Stimulated activated CD8-positive, alpha-beta memory T cell treated with anti-CD3 and anti-CD28 coated beads, Interleukin-4, amount 100 ng/mL, for 4 hours (primary cell): ENCODE measurements at places on chromosomes 2 and 18.

DNA sequence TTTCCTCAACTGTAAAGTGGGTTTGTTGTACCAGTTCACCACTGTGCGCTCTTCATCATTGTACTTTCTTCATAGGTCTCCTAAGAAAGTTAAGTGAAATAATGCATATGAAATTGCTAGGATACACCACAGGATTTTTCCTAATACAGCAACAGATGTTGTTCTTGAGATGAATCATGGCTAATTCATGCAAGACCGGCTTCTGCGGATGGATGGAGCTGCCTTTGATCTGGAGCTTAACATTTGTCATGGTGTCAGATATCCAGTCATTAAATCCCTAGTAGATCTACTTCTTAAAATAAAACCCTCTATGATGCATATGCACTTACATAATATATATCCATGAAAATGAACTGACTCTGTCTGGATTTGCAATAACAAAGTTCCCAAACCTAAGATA lies 114.1 kb downstream of the COL6A3 start:
- no peak for DNase-seq

GRCh38 chr2:3470856-3471737 lies 48.2 kb downstream of the ADI1 start:
- no peak for DNase-seq

GRCh38 chr2:9050122-9050809 lies 46.8 kb upstream of the MBOAT2 start:
- no peak for DNase-seq

- no peak for DNase-seq
Observed at GRCh38 chr2:99140860-99141109, 722 bp upstream of the C2orf15 start.

DNA sequence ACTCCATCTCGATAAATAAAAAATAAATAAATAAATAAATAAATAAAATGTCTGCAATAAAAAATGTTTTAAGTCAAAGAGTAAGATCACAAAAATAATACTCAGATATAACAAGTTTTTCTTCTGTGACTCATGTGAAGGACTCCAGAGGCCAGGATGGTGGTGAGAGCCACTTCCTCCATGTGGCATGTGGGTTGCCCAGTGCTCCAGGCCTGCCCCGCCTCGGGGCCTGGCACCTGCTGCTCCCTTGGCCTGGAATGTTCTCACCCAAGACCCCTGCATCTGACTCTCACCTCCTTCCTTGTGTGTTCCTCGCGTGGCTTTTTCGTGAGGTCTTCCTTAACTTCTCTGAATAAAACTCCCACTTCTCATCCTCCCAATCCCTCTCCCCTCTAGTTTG lies 77.4 kb upstream of the LDLRAD4 start:
- DNase-seq, result no peak

- no peak for DNase-seq
Observed at GRCh38 chr18:34049511-34049910, 175.2 kb downstream of the NOL4 start.

DNA sequence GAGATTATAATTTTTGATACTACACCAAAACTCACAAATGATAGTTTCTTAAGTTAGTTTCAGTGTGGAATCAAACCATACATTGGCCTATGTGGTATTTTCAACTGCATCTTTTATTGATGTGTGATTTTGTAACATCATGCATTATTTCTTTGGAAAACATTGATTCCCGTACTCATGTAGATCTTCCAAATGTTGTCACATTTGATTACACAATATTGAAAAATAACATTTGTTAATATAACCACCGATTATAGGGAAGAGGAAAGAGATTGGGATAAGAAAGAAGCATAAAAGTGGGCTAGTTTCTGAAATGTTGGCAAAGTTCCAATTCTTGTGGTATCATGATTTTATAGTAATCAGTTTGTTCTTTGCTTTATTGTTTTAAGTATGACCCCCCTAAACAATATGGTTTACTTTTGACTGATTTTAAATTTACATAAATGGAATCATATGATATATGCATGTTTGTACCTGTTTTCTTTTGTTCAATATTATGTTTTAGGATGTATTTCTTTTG lies 117.2 kb upstream of the OTX1 start:
- no peak for DNase-seq

GRCh38 chr2:187857826-187858225 lies 303.6 kb upstream of the TFPI start:
- no peak for DNase-seq

GRCh38 chr18:23538870-23539269 lies 35.6 kb downstream of the RMC1 start:
- no peak for DNase-seq

GRCh38 chr2:55796121-55796520 lies 102.5 kb upstream of the PNPT1 start:
- DNase-seq, result no peak

DNA sequence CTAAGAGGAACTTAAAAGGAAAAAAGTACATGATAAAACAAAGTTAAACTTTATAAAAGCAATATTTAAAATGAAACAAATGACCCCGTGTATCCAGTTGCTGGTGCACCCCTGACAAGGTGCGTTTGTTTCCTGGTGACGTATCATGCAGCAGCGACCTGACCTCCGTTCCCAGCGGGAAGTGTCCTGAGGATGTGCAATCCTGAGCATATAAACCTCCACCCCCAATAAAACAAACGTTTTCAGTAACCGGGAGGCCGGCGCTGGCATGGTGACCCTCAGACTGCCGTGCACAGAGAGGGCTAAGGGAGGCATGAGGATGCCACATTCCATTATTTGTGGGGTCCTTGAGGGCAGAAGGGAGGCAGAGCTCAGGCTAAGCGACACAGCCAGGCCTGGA lies 14.8 kb downstream of the SLC66A2 start:
- no peak for DNase-seq

GRCh38 chr2:76464310-76464709 lies 753.6 kb upstream of the GCFC2 start:
- DNase-seq, result no peak

DNA sequence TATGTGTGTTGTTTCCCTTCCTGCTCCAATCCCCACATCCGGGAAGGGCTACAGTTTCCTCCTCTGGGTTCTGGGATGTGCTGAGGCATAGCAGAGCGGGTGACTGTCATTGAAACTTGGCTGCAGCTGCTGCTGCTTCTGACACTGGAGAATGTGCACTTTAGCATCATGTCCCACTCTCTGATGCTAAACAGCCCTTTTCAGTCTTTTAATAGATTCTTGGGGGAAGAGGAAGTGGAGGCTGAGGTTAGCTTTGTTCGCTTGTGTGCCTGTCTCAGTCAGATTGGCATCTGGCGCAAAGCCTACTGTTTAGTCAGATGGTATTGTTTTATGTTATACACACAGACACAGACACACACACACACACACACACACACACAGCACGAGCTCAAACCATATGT lies 136.5 kb upstream of the RND3 start:
- no peak for DNase-seq

- no peak for DNase-seq
Observed at GRCh38 chr2:240572141-240573031, 4.1 kb downstream of the RNPEPL1 start.

- no peak for DNase-seq
Observed at GRCh38 chr18:27616324-27616723, 431.2 kb upstream of the CHST9 start.

DNA sequence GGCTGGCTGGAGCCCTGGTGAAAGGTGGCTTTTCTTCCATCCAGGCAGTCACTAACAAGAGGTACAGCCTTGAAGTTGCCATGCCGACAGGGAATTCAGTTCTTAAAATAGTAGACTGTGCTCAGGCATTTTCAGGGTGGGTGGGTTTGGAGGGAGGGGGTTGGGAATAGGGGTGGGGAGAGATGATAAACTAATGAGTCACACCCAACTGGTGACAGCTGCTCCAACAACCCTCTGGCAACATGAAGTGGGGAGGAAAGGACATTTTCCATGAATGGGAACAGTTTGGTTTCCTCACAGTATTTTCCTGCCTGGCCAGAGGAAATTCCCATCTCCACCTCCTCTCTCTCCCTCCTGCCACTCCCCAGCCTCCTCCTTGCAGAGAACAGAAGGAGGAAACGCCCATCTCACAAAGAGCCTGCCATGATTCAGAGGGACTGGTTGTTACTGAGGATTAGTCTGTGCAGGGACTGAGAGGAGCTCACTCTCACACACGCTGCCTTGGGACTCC lies 113.0 kb upstream of the SLC1A4 start:
- DNase-seq, result no peak

- DNase-seq, result no peak
Observed at GRCh38 chr2:109655287-109655686, 41.1 kb downstream of the SOWAHC start.

DNA sequence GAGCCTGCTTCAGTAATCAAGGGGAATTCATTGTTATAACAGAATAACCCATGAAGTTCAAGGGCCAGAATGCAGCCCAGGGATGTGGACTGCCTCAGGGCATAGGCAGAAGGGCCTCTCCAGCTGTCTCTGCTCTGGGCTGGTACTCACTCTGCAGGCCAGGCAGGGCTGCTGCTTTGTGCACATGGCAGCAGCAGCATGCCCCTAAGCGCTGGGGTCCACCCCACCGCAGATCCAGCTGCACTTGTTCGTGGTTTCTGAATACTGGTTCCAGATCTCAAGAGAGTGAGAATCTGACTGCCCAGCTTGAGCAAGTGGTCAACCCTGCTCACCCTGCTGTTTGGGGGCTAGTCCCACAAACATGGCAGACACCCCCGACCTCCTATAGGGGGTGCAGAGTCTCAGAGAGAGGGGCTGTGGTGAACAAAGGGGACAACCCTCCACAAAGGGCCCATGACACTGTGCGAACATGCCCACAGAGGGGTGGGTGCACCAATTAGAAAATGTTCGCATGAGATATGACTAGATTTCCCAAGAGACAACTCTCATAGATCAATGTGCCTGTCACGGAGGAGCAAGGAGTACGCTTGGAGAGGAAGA lies 87.3 kb downstream of the ACTR3 start:
- no peak for DNase-seq

DNA sequence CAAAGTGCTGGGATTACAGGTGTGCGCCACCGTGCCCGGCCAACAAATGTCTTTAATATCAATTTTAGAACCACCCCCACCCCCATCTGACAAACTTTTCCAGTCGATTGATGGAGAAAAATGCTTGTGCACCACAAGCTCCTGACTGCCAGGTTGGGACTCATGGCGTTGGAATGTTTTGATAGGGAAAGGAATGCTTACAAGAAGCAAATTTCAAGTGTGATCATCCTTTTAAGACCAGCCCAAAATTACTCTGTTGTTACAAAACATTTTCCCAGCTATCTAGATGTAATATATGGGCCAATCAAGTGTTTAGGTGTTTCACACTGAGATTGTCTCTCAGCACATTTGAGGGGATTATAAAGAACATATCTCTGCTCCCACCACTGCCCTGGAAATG lies 45.2 kb downstream of the UBXN4 start:
- no peak for DNase-seq

- no peak for DNase-seq
Observed at GRCh38 chr2:78814331-78814986, 211.0 kb upstream of the REG3G start.

DNA sequence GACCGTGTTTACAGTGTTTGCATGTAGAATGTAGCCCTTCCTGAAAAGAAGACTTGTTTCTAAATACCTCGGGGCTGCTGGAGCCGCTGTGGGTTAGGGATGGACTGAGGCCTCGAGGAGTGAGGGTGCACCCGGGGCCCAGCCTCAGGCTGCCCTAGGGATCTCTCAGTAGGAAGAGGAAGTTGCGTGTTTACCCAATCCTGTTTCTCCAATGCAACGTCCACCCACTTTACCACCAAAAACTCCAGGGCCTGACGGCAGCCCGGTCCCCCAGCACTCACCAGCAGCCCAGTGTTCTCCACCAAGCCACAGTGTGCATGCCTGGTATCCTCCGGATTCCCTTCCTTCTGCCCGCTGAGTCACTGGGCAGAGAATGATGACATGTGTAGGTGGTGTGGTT lies 255.8 kb downstream of the GLI2 start:
- DNase-seq, result no peak

DNA sequence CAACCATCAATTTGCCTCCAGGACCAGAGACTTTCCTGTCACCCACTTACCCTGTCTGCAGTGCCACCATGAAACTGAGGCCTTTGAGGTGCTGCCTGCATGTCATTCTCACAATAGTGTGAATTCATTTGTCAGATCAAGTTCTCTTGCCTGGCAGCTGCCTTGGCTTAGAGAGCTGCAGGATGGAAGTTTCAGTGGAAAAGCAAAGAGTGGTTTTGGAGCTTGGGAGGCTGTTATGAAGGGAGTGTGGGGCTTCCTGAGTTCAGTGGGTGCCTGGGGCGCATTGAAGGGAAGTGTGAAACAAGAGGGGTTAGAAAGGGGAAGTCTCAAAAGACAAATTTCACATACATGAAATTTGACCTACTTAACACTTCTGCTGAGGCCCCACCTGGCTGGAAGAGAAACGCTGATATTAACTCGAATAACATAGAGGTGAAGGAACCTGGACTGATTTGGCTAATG lies 7.9 kb upstream of the LBH start:
- no peak for DNase-seq

GRCh38 chr2:236785611-236786057 lies 216.0 kb downstream of the ACKR3 start:
- no peak for DNase-seq

- DNase-seq, result no peak
Observed at GRCh38 chr2:28185891-28186290, 206.8 kb upstream of the FOSL2 start.

DNA sequence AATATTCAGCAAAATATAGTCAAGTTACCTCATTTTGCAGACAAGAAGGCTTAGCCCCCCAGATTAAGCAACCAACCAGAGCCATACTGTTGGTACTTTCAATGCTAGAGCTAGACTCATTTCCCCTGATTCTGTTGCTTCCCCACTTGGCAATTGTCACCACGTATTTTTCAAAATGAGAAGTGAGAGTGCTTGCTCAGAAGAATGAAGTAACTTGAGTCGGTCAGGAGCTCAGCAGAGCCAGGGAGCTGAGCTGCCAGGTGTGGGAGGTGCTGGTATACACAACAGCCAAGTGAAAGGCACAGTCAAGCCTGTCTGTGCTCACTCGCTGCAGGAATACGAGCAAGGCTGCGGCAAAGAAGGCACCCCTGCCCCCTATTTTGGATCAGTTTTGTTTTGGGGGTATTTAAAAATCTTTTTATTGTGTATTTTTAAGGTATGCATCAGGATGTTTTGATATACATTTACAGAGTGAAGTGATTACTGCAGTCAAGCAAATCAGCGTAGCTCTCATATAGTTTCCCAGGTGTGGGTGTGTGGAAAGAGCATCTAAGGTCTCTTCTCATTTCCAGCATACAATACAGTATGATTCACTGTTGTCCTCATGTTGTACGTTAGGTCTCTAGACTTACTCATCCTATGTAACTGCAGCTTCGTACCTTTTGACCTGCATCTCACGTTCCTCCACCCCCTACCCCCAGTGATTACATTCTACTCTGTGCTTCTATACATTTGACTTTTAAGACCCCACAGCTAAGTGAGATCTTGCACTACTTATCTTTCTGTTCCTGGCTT lies 62.4 kb downstream of the MRPS9 start:
- no peak for DNase-seq

- no peak for DNase-seq
Observed at GRCh38 chr2:41907771-41908207, 140.0 kb upstream of the PKDCC start.

DNA sequence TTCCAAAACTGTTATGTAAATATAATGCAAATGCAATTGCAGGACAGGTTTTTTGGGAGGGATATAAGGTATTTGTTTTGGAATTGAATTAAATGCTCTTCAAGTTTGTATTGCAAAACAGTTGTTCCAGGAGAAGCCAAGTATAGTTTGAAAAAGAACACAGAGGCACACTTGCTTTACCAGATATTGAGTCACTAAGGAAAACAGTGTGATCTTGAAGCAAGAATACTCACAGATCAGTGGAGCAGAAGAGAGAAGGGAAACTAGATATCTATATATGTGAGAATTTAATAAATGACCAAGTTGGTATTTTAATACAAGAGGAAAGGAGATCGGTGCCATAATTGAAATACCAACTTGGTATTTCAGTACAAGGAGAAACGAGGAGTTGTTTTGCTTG lies 178.9 kb downstream of the CAPN13 start:
- no peak for DNase-seq
